ENCODE measurements at places on chromosomes 16 and 17. TPM values are rescaled to one million over a fixed set of nuclear protein-coding genes. Genes with fewer than 3 reads are reported as not detected.

CASKIN1 gene
- total RNA-seq = 3.6 TPM

VASN gene
- total RNA-seq = 81.8 TPM

GPR179 gene
- total RNA-seq = 0.56 TPM

SEC14L5 gene
- not detected for total RNA-seq

MCRIP1 gene
- 133 TPM for total RNA-seq

KRT12 gene
- not detected for total RNA-seq

TP53 gene
- total RNA-seq = 74.9 TPM

CD68 gene
- total RNA-seq = 3.3 TPM

GRCh38 chr16:54648575-54648974, 282.1 kb upstream of the IRX5 start:
- no peak overlapping the region for H3K27ac ChIP-seq
- peaks cover 21% of the 10 kb centered on the region for H3K27me3 ChIP-seq
- peaks cover 5% of the 10 kb centered on the region for H3K4me1 ChIP-seq
- no peak for DNase-seq

- H3K27me3 ChIP-seq = no peaks in the 10 kb centered on the region
- peaks cover 24% of the 10 kb centered on the region for H3K4me1 ChIP-seq
- no peak for DNase-seq
- H3K36me3 ChIP-seq = no peaks in the 10 kb centered on the region
- peak overlapping the region; percentile 77 for H3K27ac ChIP-seq
- H3K4me3 ChIP-seq = no peak overlapping the region
Observed at GRCh38 chr17:71985111-71986039, 135.4 kb upstream of the SOX9 start.

GRCh38 chr16:64693946-64694345, 427.9 kb downstream of the CDH11 start:
- no peaks in the 10 kb centered on the region for H3K27me3 ChIP-seq
- no peak overlapping the region for H3K4me3 ChIP-seq
- no peak for DNase-seq
- H3K36me3 ChIP-seq = no peaks in the 10 kb centered on the region
- peaks cover 10% of the 10 kb centered on the region for H3K4me1 ChIP-seq

GRCh38 chr17:14886200-14886739, 378.9 kb downstream of the PMP22 start:
- H3K27me3 ChIP-seq = no peaks in the 10 kb centered on the region
- no peak overlapping the region for H3K27ac ChIP-seq
- no peak overlapping the region for H3K4me3 ChIP-seq

DNA sequence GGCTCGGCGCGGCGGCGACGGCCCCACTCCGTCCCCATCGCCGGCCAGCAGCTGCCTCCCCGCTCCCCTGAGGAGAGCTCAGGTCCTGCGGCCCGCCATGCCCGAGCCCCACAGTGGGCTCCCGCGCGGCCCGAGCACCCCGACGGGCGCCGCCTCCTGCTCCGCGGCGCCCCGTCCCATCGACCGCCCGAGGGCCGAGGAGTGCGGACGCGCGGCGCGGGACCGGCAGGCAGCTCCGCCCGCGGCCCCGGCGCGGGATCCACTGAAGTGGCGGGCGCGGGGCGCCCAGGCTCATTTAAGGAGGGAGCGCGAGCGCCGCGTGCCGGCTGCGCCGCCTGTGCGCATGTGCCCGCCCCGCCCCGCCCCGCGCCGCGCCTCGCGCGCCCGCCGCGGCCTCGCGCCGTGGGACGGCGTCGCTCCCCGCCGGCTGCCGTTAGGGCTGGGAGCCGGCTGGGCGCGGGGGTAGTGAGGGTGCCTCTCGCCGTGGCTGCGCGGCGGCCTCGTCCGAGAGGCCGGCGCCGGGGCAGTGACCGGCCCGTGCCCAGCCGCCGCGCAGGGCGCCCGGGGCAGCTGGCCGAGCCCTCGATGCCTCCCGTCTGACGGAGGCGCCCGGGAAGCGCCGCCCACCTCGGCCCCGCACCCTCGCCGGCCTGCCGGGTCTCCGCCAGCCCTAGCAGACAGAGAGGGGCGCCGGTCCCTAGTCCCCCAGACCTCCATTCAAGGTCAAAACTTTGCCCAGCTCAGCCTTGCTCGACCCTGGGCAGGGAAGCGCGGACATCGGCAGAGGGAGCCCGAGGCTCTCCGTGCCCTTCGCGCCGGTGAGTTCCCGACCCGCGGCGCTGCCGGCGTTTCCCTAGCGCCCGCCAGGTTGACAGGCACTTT, at the start of gene NETO2:
Gene NETO2, minus strand, starts transcription at position 269 of the 882 bp plus-strand sequence. CDS start 333 bp downstream, outside the sequence.
- H3K27me3 ChIP-seq = no peaks in the 10 kb centered on the region
- H3K4me3 ChIP-seq = peak within 1 kb of the TSS; percentile 83
- H3K27ac ChIP-seq = peak within 1 kb of the TSS; percentile 30
- H3K36me3 ChIP-seq = no peaks in the 10 kb centered on the region
- DNase-seq = no peak

- H3K27me3 ChIP-seq = no peaks in the 10 kb centered on the region
- H3K36me3 ChIP-seq = no peaks in the 10 kb centered on the region
- H3K4me1 ChIP-seq = peaks cover 37% of the 10 kb centered on the region
- peak overlapping the region; percentile 97 for H3K27ac ChIP-seq
Observed at GRCh38 chr16:66661210-66661560, 35.4 kb downstream of the CMTM4 start.

DNA sequence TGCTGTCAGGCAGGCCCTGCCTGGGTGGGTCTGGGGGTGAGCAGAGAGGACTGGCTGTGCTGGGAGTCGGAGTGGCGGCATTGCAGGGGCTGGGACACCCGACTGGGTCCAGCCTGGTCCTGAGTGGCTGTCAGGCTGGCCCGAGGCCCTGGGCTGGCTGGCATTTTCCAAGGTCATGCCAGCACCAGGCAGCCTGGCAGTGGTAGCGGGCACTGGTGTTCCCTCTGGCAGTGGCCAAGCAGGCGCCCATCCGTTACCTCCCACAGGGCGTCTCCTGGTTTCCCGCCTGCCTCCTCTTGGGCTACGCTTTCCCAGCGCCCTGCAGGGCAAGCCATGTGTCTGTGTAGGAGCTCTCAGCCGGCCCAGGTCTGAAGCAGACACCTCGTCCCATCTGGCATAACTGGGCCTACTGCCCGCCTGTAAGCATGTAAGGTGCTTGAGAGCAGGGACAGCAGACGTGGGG, 5.7 kb upstream of the PKMYT1 start:
- no peak for DNase-seq
- H3K4me1 ChIP-seq = peaks cover 14% of the 10 kb centered on the region
- no peak overlapping the region for H3K4me3 ChIP-seq
- H3K27ac ChIP-seq = no peak overlapping the region

DNA sequence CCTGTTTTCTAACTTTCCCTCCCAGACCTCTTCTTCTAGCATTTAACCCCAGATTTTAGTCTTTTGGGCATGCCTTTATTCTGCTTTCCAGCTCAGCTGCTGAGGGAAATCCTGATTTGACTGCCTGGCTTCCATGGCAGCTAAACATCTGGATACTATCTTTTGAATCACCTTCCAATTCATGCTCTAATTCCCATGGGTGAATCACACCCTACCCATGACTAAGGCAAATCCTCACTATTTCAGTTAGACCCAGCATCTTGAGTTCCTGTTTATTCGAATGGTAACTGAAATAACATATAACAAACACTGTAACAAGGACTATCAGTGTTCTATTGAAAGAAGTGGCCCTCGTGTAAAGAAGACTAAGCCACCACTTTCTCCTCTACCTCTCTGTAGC, 29.8 kb downstream of the CA10 start:
- no peak overlapping the region for H3K27ac ChIP-seq
- peaks cover 9% of the 10 kb centered on the region for H3K27me3 ChIP-seq
- H3K36me3 ChIP-seq = no peaks in the 10 kb centered on the region
- DNase-seq = no peak

- H3K27ac ChIP-seq = no peak overlapping the region
- peaks cover 15% of the 10 kb centered on the region for H3K4me1 ChIP-seq
- no peaks in the 10 kb centered on the region for H3K36me3 ChIP-seq
- DNase-seq = no peak
- no peak overlapping the region for H3K4me3 ChIP-seq
- no peaks in the 10 kb centered on the region for H3K27me3 ChIP-seq
Observed at GRCh38 chr16:4419402-4419959, 3.1 kb upstream of the CORO7 start.

DNA sequence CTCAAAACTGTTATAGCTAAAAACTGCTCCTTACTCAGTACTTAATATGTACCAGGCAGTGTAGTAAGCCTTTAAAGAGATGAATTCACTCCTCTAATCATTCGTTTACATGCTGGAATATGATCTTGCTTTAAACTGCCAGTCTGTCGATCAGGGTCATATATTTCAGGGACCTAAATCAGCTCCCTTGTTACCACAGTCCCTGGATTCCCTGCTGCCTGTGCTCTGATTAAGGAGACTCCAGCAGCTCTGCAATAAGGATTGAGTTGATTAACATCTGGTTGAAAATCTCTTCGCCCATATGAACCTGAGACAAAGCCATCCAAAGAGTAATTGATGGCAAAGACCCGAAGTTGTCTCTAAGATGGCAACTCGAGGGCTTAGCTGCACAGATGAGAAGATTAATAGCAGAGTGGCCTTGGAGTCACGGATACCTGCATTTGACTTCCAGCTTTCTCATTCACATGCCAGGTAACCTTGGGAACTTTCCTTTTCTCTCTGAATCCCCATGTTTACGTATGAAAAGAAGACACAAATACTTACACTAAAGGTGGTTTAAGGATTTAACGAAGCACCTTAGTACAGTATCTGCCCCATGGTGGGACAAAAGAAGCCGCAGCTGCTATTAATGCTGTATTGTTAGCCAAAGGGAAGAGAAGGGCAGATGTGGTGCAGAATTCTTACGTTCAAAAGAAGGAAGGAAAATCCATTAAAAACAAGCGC, 68.2 kb downstream of the VAT1L start:
- no peak overlapping the region for H3K27ac ChIP-seq
- no peaks in the 10 kb centered on the region for H3K36me3 ChIP-seq
- H3K27me3 ChIP-seq = peaks cover 1% of the 10 kb centered on the region
- DNase-seq = no peak

DNA sequence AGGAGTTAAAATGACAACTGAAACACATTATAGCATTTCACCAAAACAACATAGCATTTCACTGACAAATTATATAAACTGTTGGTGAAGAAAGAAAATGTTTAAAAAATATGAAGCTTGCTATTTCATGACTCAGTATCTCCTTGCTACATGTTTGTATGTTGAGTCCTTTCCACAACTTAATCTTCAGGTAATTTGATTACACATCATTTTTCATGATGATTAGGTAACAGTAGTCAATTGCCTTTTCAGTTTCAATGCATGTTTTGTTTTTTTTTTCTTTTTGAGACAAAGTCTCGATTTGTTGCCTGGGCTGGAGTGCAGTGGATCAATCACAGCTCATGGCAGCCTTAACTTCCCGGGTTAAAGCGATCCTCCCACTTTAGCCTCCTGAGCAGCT, 177.8 kb upstream of the PMFBP1 start:
- peaks cover 3% of the 10 kb centered on the region for H3K4me1 ChIP-seq
- DNase-seq = no peak
- no peak overlapping the region for H3K27ac ChIP-seq
- no peaks in the 10 kb centered on the region for H3K27me3 ChIP-seq
- no peak overlapping the region for H3K4me3 ChIP-seq

DNA sequence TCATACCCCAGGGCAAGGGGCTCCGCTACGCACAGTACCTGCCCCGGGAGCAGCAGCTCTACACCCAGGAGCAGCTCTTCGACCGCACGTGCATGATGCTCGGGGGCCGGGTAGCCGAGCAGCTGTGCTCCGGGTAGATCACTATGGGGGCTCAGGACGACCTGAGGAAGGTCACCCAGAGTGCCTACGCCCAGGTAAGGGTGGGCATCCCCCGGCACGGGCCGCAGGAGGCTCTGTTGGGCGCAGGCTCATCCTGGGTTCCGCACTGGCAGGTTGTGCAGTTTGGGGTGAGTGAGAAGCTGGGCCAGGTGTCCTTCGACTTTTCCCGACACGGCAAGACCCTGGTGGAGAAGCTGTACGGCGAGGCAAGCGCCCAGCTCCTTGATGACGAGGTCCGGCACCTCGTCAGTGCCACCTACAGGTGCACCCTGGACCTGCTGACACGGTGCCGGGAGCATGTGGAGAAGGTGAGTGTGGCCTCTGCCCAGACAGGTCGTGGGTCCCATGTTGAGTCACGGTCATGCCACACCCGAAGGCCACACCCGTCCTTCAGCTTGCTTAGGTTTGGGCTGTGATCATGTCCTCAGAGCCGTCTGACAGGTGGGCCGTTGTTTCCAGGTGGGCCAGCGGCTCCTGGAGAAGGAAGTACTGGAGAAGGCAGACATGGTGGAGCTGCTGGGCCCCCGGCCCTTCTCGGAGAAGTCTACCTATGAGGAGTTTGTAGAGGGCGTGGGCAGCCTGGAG, 19.3 kb downstream of the DBNDD1 start:
- H3K4me1 ChIP-seq = no peaks in the 10 kb centered on the region
- H3K27ac ChIP-seq = no peak overlapping the region
- H3K36me3 ChIP-seq = peaks cover 17% of the 10 kb centered on the region
- no peak for DNase-seq
- no peaks in the 10 kb centered on the region for H3K27me3 ChIP-seq

DNA sequence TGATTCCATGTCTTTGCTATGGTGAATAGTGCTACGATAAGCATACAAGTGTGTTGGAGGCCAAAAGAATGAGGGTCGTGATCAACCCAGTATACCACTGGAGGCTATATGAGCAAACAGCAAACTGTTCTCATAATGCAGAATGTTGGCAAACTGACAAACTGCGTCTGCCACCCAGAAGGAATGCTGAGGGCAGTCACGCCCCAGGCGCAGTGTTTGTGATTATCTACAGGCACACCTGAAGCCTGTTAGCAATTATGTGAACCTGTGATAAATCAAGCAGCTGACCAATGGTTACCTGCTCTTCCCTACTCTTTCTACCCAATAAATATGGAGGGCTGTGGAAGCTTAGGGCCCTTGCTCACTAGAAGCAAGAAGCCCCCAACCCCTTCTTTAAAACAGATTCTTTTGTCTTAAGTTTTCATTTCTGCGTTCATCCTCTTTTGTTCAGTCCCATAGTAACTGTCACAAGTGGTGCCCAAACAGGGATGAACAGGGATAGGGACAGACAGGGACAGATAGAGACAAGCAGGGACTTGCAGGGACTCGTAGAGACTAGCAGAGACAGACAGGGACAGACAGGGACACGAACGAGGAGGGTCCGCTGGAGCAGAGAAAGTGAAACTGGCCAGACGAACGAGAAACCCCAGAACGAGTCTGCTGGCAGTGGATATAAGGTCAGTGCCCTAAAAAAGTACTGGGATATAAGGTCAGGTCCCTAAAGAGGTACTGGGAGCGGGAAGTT, 25.1 kb downstream of the CD300LG start:
- no peaks in the 10 kb centered on the region for H3K36me3 ChIP-seq
- H3K27ac ChIP-seq = no peak overlapping the region
- H3K4me1 ChIP-seq = no peaks in the 10 kb centered on the region
- H3K27me3 ChIP-seq = peaks cover 25% of the 10 kb centered on the region
- H3K4me3 ChIP-seq = no peak overlapping the region

GRCh38 chr17:42067371-42068091, 17.1 kb upstream of the C17orf113 start:
- no peaks in the 10 kb centered on the region for H3K4me1 ChIP-seq
- H3K4me3 ChIP-seq = no peak overlapping the region
- H3K36me3 ChIP-seq = no peaks in the 10 kb centered on the region
- no peak for DNase-seq
- H3K27me3 ChIP-seq = peaks cover 13% of the 10 kb centered on the region

- peak within 1 kb of the TSS; percentile 64 for H3K4me3 ChIP-seq
- peaks cover 8% of the 10 kb centered on the region for H3K4me1 ChIP-seq
- H3K27ac ChIP-seq = no peak within 1 kb of the TSS
Observed at GRCh38 chr17:11598274-11599221, at the start of gene DNAH9. DNAH9 (plus strand) TSS chr17:11598470; CDS start chr17:11598499, 29 bp downstream.

All from chondrocyte (in vitro differentiated cells).